Neural crest cell (in vitro differentiated cells): ENCODE measurements at places on chromosomes 4 and X. TPM values are rescaled to one million over a fixed set of nuclear protein-coding genes. Genes with fewer than 3 reads are reported as not detected.

- no peak for DNase-seq
Observed at GRCh38 chrX:87005885-87006284, 511.7 kb upstream of the KLHL4 start.

GRCh38 chr4:73964862-73965611 is 16.8 kb downstream of the PF4 start:
- no peak for DNase-seq

GRCh38 chr4:156182269-156182668 is 228.6 kb upstream of the CTSO start:
- DNase-seq, result no peak

GRCh38 chr4:1090036-1090435 is 23.3 kb downstream of the RNF212 start:
- no peak for DNase-seq

DNA sequence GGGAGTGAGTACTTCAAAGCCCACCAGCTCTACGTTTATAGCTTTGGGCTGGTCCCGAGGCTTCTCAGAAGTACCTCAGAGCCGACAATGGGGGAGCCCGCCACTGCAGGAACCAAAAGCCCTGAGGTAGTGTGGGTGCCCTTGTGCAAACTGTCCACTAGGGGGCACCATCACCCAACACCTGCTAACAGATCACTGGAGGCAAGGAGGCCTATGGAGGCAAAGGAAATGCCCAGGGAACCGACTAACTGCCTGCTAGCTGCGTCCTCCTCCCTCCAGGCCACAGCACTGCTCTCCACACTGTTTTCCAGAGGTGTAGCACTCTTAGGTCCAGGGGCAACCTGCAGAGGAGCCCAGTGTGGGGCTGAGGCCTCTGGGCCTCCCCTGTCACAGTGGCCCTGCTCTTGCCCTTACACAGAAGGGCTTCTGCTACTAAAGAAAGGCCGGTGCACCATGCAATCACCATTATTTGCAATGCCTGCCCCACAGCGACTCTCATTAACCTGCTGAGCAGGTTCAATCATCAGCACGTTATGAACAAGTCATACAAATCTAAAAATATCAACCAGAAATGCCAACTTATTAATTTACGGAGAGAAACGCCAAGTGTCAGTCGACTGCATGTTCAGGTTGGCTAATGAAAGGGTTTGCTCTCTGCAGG is 159.1 kb downstream of the NSUN7 start:
- peak; percentile 69 for DNase-seq

GRCh38 chr4:71066737-71067716 is 73.6 kb downstream of the DCK start:
- no peak for DNase-seq

- DNase-seq, result no peak
Observed at GRCh38 chr4:40238700-40239548, 42.1 kb downstream of the RHOH start.

DNA sequence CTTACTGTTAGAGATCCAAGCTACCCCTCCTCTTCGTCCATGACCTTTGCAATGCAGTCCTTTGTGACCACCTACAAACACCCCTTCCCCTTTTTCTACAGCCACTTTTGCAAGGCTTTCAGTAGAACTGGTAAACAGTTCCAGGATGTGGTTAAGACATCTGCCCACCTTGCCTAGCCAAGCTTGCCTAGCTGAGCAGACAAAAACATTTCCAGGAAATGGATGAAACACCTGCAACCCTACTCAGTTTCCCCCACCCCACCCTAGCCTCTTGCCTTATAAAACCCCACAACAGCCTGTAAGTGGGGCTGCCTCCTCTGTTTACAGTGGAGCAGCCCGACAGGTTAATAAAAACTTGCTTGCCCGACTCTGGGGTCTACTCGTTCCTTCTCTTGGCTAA is 133.8 kb downstream of the ZC4H2 start:
- no peak for DNase-seq

DNA sequence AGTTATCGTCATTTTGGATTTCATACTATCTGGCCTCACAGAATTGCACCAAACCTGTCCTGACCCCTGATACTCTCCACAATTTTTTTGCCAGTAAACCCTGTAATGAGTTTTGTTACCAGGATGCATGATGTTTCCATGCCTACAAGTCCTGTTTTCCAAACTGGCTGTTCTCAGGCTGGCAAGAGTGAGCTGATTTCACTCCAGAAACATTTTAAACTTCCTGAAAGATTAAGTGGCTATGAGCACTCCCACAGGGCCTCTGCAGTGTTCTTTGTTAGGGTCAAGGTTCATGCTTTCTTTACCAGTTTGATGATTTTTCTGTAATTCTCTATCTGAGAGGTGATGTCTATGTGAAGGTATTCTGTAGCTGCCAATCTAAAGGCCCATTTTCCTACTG is 31.7 kb upstream of the PDLIM3 start:
- DNase-seq, result no peak

DNA sequence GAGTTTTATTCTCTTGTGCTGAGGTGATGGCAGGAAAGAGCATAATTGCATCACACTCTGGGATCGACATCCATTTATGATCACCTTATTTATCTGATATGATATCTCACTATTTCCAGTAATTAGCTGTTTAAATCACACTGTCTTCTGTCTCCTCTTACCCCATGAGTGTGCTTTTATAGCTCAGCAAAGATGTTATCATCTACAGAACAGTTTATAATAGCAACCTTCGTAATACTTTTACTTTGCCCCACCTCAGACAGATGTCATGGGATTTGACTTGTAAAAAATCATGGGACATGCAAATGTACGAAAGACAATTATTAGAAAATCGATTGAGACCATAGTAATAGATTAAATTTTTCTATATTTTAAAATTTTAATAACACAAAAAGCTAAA is 1122.3 kb upstream of the PCDH10 start:
- DNase-seq, result no peak

Gene ARHGAP4
- 10.2 and 10.7 TPM in 2 replicates for total RNA-seq

Gene TKTL2
- total RNA-seq, result not detected in 2 replicates

Gene HSFX2
- not detected in 2 replicates for total RNA-seq

Gene NHS
- 10.7 TPM in 2 replicates for total RNA-seq

Gene FHIP1A
- total RNA-seq, result 0.23 TPM in 1 of 2 replicates, not detected in the other

Gene GABRG1
- not detected in 2 replicates for total RNA-seq

Gene PROM1
- 60.8 and 65.3 TPM in 2 replicates for total RNA-seq

Gene PNMA6F
- not detected in 2 replicates for total RNA-seq
